Myometrial cell (primary cell): ENCODE measurements at places on chromosomes 4 and X. TPM values are rescaled to one million over a fixed set of nuclear protein-coding genes. Genes with fewer than 3 reads are reported as not detected.

The VBP1 gene
- 64.0 and 84.7 TPM in 2 replicates for total RNA-seq

The CNGA2 gene
- total RNA-seq: not detected in 2 replicates

The CLNK gene
- total RNA-seq: not detected in 2 replicates

The RNF150 gene
- total RNA-seq: 1.9 and 2.6 TPM in 2 replicates

The MAOB gene
- 0.29 and 0.89 TPM in 2 replicates for total RNA-seq

The TEX13B gene
- not detected in 2 replicates for total RNA-seq

The MAPK10 gene
- 7.2 and 10.1 TPM in 2 replicates for total RNA-seq

The HS3ST1 gene
- not detected in 2 replicates for total RNA-seq

The CHRDL1 gene
- 3.2 and 4.3 TPM in 2 replicates for total RNA-seq

The FRMPD4 gene
- 0.18 and 0.58 TPM in 2 replicates for total RNA-seq

The ATP1B4 gene
- not detected in 2 replicates for total RNA-seq

The MSL3 gene
- 30.3 and 33.4 TPM in 2 replicates for total RNA-seq

The AKAP4 gene
- not detected in 2 replicates for total RNA-seq
